A172 (cell line): ENCODE measurements at places on chromosomes 2 and 18. TPM values are rescaled to one million over a fixed set of nuclear protein-coding genes. Genes with fewer than 3 reads are reported as not detected.

DNA sequence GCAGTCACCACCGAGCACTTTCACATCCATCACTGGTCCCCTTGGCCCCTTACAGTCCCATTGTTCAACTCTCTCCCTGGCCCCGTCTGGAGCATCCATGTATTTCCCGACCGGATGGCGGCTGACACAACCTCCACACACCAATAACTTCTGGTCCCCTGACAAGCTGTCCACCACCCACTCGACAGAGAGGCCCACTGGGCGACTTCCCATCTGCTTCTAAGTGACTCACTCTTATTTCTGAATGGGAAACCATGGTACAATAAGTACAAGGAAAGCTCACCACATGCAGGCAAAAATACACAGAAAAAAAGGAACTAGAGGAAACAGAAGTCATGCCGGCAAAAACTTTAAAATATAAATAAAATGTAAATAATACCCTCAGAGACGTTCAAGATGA lies 82.9 kb upstream of the RAB12 start:
- DNase-seq, result no peak

DNA sequence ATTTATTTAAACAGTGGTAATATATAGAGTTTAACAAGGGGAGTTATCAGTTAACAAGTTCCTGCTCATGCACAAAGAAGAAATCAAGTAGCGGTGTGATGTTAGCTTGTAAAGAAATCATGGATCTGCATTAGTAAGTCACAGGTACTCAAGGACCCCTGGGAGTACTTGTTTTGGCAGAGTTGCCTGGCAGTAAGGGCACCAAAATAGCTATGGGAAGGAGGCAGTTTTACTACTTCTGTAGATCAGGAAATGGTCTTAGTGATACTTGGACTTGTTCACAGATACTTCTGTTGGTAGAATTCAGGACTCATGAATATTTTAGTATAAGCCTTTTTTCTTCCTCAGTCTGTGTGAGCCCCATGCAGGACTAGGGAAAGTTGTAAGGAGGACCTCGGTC lies 107.3 kb upstream of the IL1R2 start:
- DNase-seq, result no peak

DNA sequence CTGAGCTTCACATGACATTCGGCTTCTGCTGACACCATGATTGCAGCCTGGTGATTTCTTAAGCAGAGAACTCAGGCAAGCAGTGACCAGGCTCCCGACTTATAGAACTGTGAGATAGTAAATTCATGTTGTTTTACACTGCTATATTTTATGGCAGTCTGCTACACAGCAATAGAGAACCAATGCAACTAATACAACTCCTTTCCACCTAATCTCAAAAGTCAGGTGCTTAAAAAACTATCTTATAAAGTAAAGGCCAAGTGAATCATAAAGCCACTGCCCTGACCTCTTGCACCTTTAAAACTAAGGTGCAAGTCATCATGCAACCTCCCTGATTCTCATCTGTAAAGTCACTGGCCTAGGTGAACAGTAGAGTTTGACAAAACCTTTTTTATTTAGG lies 95.3 kb upstream of the GLS start:
- DNase-seq, result no peak

GRCh38 chr2:2902547-2903281 lies 474.9 kb downstream of the EIPR1 start:
- no peak for DNase-seq

DNA sequence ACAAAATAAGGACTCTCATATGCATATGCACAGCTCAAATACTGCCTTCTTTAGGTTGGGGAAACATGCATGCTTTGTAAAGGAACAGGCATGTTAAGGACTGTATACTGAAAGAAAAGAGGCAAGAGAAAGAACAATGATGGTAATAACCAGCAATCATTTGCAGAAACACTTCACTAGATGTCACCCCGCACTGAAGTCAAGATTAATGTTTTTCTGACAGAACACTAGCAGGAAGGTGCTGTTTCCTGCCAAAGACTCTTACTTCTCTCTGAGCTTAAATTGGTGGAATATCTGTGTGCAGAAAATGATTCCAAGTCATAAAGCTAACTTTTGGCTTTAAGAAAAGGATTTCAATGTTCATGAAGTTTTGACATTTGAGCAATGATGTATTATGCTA lies 19.3 kb upstream of the CSRNP3 start:
- no peak for DNase-seq

Gene G6PC2
- total RNA-seq, result not detected in 2 replicates

- no peak for DNase-seq
These were observed 418.8 kb upstream of the HNRNPA3 start for GRCh38 chr2:176793792-176794191.

Gene MFSD2B
- total RNA-seq, result 0.24 TPM in 1 of 2 replicates, not detected in the other

Gene ALLC
- not detected in 2 replicates for total RNA-seq

DNA sequence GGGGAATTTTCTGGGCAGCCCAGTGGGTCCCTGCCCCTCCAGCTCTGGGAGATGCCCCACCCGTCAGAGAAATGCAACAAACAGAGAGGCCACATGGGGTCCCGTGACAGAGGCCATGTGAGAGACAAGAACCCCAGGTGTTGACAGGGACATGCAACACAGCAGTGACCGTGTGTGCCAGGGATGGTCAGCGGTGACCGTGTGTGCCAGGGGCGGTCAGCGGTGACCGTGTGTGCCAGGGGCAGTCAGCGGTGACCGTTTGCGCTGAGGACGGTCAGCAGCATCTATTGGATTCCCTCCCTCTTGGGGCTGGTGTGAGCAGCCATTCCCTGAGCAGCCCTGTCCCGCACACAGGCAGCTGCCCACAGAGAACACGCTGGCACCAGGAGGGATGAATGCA lies 146.6 kb upstream of the OTOS start:
- no peak for DNase-seq
